Peyer's patch (tissue), 4 donors: ENCODE measurements at places on chromosomes 6 and 20.

- no peak for DNase-seq
Measured at GRCh38 chr20:35719717-35720116, 20.5 kb downstream of the ROMO1 start.

DNA sequence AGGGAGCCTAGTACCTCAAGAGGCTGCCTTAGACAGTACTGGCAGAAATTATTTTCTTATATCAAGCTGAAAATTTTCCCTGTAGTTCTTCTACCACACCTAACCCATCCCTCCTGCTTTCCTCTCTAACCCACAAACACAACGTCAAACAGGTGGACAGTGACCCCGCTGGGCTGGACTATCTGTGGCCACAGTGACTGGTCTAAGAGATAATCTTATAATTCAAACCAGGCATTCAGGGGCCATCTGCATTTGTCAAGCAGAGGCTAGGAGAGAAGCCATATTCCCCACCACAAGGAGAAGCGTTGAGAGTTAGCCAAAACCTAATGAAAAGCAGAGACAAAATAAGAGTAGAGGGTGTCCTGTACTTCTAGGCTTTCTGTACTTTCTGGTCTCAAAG, 8.2 kb downstream of the HDDC2 start:
- no peak for DNase-seq

GRCh38 chr6:162785632-162786242, 58.0 kb downstream of the PACRG start:
- DNase-seq = no peak

DNA sequence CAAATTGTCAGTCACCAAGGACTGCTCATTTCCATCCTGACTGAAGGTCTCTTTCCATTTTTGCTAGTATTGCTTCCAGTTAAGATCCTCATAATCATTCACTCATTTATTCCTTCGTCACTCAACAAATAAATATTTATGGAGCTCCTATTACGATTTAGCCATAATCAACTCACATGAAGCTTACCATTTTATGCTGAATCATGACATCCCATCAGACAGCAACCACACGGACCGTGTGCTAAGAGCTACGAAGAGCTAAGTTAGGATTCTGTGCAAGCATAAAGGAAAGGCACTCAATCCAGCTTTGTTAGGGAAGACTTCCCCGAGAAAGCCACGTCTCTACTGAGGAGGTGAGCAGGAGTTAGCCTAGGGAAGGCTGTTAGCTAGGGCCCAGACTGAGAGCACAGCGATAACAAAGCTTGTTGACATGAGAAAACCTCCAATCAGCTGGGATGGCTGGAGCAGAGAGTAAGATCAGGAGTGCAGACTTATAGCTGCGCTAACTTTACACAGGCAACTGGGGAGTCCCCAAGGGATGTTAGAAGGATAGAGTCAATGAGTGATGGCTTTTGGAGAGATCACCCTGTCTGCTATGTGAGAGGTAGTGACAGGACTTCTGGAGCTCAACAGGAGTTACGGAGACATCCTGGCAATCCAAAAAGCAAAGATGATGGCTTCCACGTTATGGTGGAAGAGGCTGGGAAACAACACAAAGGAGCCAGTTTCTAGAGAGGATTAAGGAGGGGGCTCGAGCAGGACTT, 2.6 kb upstream of the GID8 start:
- no peak for DNase-seq

- no peak for DNase-seq
Measured at GRCh38 chr6:32149932-32150870, 1.5 kb downstream of the PRRT1 start.

DNA sequence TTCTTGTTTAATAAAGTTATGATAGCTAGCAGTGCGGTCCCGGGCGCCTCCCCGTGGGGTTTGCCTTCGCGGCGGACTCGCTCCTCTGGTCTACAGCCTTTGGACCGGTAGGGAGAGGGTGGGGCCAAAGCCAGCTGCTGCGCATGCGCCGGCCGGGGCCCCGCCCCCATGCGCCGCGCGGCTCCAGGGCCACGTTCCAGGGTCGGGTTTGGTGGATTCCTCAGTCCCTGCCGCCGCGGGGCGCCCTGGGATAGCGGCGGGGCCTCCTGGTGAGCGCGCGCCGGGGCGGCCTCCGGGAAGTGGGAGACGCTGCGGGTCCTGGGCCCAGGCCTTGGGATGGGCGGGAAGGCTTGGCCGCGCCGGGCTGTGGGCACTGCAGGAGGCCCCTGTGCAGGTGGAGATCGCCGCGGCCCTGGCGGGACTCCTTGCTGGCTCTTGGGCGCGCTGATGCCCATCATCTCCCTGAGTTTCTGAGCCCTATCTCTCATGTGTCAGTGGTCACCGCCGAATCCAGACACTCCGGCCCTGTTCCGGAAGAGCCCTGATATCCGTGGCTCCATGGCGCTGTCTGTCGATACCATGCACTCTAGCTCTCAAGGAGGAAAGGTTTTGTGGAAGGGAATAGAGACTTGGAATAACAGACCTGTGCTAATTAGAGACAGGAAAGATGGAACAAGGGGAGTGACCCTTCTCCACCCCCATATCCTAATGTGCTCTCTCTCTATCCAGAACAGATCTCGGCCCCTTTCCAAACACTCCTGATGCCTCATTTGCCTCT, at the start of gene VARS2:
TSS of gene VARS2 (plus strand) at position 163 of the 778 bp plus-strand sequence. CDS start at position 762, 599 bp downstream.
- peak; percentile 97 for DNase-seq

DNA sequence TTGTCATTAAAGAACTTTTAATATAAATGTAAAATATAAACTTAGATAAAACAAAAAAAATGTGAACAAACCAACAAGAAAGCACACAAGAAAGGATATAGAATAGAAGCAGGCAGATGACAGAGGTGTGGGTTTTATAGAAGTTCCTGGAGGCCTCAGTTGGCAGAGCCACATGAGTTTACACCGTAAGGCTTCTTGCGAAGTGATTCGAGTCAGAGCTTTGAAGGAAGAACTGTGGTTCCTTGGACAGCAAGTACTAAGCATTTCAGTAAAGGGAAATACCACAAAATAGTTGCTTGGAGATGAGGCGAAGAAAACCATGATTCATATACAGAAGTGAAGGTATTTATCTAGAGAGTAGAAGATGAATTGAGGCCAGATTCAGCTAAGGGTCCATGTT, 207.9 kb upstream of the EYA4 start:
- DNase-seq = no peak

- DNase-seq = no peak
Measured at GRCh38 chr6:81105998-81106397, 646.5 kb downstream of the TENT5A start.

- no peak for DNase-seq
Measured at GRCh38 chr6:57173886-57174510, 1.9 kb downstream of the BAG2 start.

DNA sequence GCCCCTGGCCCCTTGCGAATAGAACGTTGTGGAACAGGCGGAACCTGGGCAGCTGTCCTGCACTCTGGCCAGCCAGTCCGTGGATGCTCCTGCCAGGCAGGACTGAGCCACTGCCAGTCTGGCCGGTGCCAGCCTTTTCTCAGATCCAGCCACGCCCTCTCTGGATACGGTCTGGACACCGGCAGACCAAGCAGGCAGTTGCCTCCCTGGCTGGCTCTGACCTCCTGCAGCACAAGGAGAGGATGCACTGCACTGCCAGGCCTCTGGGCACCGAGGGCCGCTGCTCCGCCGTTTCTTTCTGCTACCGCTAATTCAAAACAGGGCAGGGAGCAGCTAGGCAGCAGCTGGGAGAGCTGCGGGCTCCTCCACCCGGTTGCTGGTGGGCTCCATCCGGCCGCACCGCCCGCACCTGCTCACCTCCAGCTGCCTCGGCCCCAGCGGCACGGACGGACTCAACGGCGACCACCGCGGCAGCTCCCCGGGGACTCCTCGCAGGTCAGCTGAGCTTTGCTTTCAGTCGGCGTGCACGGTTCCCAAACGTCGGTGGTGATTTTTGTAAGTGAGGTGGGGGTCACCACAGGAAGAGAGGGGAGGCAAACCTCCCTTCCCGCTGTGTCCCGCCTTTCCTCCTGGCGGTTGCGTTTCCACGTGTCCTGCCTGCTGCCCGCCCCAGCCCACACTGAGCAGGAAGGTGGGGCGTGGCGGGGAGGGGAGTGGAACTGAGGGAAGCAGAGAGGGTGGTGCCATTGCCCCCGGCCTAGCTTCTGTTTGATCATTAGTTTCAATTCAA, 30.3 kb upstream of the AFDN start:
- DNase-seq = no peak

GRCh38 chr6:44285552-44286284, 15.5 kb downstream of the TMEM151B start:
- no peak for DNase-seq

DNA sequence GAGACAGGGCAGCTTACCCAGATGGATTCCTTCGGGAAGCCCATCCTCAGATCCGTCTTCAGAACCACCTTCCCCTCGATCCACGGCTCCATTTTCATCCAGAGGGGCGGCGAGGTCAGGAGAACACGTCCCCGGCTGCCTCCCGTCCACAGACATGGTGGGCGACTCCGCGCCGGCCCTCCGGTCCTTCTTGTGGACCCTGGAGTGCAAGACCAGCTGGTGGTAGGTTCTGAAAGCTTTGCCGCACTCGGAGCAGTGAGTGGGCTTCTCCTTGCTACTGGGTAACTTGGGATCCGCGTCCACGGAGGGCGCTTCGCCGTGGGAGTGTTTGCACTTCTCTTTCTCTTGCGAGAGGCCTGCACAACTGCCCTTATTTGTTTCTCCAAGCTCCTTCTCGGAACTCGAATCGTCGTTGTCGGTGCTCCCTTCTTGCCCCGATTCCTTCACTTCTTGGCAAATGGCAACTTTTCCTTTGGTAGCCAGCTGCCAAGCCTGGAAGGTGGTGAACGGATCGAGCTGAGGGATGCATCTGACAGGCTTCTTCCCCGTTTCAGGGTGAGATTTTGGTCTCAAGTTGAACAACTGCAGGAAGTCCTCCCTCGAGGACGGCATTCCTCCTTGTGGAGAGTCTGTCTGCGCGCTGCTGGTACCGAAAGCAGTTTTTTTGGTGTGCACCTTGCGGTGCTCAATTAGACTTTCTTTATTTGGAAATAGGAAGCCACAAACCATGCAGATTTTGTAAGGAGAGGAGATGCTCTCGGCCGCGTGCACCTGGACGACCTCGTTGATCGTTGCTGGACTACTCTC, 12.0 kb downstream of the ZNF217 start:
- DNase-seq = no peak

DNA sequence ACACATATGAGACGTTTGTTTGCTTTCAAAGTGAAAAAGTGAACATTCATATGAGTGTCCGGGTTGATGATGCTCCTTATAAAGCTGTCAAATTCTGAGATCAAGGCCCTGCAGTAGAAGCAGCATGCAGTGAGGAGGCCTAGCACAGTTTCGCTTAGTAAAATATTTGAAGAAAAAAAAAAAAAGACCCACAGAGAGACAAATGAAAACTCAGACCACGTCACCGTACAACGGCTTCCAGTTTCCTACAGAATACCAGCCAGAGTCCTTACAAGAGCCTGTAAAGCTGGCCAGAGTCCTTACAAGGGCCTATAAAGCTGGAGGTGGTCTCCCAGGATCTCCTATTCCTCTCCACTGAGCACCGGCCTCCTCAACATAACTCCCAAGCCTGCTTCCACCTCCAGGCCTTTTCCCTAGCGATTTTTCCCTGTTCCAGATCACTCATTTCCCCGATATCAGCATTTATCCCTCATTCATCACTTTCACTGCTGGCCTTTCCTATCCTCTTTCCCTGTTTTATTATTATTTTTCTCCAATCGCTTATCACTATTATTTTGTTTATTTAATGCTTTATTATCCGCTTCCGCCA, 1.5 kb upstream of the HMGN4 start:
- peak; percentile 52 for DNase-seq

DNA sequence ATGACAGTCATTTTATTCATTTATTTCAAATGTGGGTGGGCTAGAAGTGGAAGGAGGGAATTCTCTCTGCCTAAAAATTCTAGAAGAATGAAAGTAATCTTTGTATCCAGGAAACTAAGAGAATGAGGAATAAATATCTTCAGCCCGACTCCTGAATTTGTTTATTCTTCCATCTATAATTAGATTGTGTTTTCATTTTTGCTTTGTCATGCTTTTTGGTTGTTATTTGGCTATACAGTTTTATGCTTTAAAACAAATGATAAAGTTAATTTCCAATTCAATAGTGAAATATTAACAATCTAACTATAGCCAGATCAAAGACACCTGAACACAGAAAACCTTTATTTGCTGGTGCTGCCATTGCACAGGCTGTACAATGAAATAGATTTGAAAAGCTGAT, 521.3 kb downstream of the KIF16B start:
- no peak for DNase-seq

- no peak for DNase-seq
Measured at GRCh38 chr6:47663462-47664216, 34.7 kb upstream of the ADGRF4 start.

DNA sequence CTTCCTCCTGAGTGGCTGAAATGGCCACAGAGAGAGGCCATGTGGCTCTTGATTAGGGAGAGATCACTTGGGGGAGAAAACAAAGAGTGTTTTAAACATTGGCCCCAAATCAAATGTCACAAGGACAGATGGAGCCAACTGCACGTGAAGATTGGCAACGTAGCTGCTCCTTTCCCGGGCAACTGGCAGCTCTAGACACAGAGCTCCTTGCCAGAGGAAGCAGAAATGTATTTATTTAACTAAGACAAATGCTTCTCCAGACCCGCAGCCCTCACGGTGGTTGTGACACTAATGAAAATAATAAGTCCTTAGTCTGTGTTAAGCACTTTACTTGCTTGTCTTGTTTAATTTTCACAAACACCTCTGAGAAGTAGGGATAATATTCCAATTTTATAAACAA, 49.6 kb upstream of the DSN1 start:
- DNase-seq = no peak

- DNase-seq = no peak
Measured at GRCh38 chr20:49476016-49476355, 6.5 kb downstream of the KCNB1 start.

DNA sequence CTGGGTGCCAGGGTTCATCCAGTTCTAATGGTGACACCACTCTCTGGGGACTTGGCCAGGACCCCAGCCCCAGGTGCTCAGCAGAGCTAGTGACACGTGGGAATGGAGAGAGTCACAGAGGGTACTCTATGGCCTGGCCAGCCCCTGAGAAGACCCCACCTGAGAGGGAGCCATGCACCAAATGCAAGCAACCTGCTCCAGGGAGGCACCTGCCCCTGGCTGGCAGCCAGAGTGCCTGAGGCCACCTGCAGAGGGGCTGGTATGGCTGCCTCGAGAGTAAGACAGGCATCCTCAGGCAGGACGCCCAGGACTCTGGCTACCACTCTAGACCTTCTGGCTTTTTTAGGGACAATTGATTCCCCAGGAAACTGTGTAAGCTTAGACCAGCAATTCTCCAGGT, 38.6 kb upstream of the CST7 start:
- DNase-seq = no peak

DNA sequence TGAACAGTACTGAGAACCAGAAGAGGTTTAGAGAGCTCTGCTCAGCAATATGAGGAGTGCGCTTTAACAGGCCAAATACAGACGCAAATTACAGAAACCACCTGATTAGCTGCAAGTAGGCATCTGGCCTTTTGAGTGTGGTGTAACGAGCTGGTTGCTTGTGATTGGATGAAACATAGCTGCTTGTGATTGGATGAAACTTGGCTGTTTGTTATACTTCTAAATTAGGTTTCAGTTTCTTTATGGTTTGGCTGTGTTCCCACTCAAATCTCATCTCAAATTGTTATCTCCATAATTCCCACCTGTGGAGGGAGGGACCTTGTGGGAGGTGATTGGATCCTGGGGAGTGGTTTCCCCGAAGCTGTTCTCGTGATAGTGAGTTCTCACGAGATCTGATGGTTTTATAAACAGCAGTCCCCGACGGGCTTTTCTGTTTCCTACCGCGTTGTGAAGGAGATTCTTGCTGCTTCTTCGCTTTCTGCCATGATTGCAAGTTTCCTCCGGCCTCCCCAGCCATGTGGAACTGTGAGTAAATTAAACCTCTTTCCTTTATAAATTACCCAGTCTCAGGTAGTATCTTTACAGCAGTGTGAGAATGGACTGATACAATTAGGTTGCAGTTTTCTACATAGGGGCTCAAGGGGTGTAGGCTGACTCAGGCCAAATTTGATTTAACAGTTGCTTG, 655.9 kb upstream of the MAN1A1 start:
- no peak for DNase-seq
